ENCODE measurements at places on chromosomes 7 and 10.

DNA sequence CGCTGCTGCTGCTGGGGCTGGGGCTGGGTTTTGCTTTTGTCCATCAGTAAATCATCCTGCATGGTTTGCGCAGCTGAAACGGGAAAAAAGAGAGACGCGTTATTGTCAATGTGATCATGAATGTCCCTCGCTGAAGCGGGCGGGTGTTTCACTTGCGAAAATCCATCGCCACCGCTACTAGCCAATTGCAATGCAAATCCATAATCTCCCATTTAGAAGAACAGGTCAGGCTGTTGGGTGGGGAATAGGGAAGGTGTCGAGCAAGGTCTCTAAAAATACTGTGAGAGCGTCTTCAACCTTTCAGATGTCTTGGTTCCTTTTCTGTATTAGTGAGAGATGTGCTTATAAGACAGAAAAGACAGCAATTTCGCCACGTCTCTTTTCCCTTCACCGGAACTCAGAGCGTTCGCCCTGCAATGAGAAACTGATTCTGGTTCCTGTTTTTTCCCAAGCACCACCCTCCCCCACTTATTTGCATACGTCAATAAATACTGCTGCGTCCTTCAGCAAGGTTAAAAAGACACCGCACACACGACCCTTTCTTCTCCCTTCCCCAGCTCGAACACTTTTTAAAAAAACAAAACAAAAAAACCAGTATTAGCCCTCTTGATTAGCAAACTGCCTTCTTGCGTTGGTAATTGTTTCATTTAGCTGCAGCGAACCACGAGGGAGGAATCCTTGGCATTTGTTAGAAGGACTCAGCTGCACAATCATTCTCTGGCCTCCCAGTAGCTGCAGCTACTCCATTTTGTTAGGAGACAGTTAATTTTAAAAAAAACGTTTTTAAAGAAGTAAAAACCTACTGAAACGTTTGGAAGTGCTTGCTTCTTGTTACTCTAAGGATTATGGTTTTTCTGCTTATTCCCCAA, 50.4 kb downstream of the CPEB3 start:
- no peak for DNase-seq

DNA sequence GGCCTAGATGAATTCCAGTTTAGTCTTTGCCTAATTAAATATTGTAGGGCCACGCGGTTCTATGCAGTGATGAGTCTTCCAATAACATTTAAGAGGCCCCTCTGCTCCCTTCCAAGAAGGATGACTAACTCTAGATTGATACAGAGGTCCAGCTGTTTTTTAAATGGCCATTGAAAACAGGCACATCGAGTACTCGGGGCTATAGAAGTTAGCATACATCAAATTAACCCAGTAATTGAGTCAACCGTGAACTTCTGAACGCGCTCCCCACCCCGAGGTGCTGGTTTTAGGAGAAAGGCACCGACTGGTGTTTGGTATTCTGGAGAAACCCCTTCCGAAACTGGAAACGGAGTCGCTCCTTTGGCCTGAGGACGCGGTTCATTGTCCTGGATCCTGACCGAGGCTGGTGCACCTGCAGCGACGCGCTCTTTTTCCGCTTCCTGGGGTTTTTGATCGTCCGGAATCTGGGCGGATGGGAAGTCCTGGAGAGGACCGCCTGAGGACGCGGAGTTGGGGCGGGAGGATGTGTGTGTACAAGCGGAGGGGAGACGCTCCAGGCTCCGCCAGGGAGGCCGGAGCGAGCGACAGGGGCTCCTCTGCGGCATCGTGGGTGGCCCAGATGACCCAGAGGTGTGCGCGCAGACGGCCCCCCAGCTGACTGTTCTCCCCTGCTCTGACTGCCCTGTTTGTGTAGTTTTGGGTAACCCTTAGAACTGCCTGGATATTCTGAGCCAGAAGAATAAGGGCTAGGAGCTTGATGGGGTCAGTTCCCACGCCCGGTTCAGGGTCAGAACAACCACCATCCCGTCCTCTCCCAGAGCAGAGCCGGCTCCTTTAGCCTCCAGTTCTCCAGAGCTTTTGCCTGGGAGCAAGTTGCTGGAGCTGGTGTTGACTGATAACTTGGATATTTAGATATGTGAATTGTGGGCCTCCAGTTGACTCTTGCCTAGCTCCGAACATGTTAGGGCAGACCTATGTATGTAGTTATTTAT, 711 bp downstream of the FAM221A start:
- DNase-seq = no peak

DNA sequence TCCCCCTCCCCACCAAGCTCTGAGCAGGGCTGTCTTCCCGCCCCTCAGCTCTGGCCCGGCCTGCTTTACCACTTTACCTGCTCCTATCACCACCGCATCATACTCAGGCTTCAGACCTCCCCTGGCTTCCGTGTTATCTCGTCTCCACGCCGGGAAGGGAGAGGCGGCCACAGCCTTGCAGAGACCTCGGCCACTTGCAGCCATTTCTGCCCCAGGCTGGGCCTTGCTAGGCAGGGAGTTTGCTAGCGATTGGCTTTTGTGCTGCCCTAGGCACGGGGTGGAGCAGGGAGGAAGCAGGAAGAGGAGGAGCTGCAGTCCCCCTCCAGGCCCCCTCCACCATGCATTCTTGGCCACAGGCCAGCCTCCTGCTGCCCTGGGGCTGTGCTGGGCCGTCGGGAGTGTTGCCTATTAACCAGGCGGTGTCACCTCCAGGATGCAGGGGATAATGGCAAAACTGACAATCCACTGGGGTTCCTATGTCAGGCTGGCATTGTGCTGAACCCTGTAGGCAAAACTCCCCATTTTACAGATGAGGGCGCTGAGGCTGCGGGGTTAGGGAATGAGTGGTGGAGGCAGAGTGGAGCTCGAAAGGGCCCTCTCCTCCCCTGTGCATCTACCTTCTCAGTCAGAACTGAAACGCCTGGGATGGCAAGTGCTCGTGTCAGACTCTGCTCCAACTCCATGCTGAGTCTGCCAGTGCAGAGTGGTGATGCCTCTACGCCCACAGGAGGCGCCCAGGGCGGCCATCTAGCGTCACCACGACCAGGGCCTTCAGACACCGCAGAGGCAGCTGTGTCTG, at the start of gene PYROXD2:
TSS of gene PYROXD2 (minus strand) at position 251 of the 799 bp plus-strand sequence. CDS start at position 204, 47 bp downstream.
- peak; percentile 4 for DNase-seq

DNA sequence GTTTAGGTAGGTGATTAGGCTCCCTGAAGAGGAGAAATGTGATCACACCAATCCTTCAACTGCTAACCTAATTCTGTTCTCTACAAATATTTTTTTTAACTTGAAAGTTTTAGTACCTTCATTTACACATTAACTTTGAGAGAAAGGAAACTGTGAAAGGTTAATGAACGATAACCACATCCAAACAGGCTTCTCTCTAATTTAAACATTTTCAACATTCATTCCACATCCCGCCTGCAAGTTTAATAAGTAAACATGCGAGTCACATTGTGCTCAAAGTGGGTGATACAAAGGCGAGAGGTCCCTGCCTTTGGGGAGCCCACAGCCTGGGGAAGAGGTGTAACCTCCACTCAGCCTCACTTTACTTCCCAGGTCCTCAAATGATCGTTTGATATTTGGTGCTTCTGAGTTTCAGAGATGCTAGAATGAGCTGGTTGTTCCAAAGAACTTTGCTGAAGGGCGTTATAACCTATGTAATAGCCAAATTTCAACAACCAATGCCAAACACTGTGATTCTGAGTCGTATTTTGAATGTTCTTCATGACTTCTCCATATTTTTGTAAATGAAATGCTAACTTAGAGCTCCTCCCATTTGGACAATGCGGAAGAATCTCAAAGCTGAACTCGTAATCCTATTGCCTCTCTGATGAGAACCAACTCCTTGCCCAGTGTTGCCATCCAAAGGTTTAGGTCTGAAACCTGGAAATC, 47.5 kb downstream of the DENND2A start:
- no peak for DNase-seq

GRCh38 chr10:131997366-131998049, 15.8 kb upstream of the BNIP3 start:
- DNase-seq = no peak

DNA sequence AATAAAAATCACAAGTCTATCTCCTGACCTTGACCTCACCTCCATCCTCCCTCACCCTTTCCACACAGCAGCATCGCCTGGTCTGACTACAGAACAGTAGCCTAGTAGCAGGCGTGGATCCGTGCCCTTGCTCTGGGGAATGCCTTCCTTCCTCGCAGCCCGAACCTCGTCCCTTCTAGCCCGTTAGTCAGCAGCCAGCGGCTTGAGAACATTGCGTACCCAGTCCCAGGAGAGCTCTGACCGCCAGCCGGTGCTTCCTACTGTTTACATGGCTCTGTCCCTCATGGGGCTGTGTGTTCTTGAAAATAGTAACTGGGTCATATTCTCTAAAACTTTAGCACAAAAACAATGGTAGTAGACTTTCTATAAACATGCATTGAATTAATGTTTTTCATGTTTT, 682.7 kb upstream of the IGFBP3 start:
- DNase-seq = no peak

DNA sequence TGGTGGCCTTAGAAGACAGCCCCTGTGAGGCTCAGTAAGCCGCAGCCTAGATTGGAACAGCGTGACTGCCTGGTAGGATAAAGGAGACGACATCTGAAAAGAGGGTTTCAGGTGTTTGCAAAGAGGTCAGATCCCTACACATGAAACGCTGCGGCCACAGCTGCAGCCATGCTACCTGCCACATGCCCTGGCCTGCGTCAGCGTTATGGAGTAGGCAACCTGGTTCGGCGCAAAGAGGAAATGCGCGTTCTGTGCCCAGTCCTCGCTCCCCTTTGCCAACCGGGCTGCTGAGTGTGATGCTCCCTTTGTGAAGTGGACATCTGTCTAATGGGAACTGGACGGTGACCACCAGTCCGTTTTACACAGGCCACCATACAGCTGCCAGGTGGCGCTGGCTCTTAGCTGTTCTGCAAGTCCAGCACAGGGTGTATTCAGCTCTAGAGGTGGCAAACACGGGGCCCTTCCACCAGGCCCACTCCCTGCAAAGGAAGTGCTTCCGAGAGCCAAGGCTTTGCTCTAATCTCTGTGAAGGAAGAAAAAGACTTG, 160.3 kb downstream of the CELF2 start:
- DNase-seq = no peak

DNA sequence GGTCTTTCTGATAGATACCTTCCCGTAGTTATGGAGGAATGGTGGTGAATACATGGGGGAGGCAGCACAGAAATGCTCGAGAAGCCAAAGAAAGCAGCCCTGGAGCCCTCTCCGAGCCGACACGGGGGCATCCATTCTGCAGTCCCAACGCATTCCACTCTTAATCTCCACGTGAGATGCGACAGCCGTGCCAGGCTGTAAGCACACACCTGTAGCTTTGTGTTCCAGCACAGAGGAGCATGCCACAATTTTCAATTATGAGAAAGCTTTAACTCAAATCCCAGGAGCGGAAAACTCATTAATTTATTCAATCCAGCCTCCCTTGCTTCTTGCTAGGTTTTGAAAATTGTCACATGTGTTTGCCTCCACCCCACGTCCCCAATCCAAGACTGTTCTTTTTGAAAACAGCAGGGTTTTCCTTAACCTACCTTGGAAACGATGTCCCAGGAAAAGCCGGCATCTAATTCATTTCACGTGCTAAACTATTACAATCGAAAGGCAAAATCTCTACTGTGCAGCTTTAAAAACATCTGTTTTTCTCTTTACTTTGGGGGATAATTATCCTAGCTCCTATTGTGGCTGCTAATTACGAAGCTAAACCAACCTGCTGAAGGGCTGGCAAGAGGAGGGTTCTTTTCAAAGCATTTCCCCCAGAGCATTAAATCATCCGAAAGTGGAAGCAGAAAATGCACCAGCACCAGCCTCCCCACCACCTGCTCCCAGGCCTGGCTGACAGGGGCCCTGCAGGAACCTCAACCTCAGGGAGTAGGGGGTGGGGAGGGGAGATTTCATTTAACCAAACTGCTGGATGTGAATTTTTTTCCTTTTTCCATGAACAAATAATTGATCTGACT, 56.0 kb upstream of the CHST15 start:
- DNase-seq = no peak

DNA sequence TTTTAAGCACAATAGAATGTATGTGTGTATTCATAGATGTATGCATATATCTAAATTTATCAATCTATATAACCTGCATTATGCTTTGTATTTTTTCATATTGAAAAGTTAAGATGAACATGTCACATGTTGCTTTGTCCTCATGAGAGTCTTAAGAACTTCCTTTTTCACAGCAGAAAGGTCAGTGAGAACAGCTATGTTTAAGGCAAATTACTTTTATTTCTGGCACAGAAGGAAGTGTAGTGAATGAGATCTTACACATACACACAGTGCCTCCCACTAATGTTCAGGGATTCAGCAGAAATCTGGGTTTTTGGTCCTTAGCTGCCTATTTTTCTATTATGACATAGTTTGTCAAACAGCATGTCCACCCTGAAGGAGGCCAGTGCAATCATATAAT, 134.8 kb downstream of the TMEM26 start:
- no peak for DNase-seq

- no peak for DNase-seq
Observed at GRCh38 chr10:17062009-17062408, 67.6 kb downstream of the CUBN start.

DNA sequence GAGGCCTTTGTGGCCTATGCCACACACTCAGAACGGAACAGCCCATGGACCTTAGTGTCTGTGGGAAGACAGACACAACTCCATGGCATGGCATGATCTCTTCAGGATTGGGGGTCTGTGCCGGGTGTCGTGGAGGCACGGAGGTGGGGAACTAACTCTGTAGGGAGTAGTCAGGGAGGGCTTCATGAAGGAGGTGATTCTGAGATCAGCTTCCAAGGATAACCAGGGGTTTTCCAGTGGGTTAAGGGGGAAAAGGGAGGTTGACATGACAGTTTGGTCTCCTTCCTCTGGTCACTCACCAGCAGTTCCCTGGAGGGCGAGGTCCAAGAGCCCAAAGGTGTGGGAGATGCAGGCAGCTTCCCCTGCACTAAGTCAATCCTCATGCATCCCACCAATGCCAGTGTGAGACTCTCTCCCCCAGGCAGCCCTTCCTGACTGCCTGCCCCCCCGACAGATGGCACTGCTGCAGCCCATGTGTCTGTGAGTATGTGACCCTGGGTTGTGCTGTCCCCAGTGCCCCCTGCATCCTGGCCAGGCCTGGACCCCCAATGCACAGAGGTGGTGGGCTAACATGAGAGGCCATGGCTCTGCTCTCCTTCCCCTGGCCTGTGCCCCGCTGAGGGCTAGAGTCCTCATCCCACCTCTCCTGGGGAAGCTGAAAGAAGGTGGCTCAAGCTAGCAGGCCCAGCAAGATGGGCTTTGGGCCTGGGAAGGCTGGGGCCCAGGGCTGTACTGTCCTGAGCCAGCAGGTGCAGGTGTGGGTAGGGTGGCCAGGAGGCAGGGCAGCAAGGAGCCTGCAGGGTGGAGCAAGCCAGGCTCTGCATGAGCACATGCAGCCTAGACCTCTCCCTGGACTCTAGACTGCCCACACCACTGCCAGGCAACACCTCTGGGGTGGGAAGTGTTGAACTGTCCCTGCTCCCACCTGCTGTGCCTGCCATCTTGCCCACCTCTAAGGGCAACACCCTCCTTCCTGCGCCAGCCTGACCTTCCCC, 39.7 kb downstream of the RASGEF1A start:
- no peak for DNase-seq

Data from stimulated activated CD8-positive, alpha-beta memory T cell treated with anti-CD3 and anti-CD28 coated beads, Interleukin-15, amount 100 ng/mL, for 4 hours (primary cell).